ENCODE measurements at places on chromosomes 3 and 15.
A peak's percentile ranks its signal among the peaks of the same experiment; 100 is the strongest.

DNA sequence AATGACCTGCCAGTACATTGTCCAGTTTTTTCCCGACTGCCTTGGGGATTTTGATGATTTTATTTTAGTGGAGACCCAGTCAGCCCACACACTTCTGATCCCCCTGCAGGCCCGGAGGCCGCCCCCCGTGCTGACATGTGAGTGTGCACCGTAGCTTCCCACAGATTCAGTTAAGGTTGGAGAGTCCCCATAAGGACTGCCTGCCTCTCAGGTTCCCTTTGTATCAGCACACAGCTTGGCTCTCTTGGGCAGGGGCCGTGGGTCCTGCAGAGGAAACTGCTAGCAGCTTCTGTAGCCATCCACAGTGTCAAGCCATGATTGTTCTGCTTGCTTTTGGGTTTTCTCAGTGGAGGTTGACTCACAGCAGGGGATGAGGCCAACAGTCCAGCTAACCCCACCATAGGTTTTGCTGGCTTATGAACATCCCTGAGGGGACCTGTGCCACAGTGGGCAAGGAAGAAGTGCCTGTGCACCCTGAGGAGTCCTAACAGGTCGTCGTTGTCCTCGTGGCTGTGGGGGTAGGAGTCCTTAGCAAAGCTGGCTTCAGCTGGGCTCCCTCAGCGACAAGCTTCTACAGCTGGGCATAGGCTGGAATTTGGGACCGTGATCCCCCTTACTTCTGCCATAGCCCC is 46.4 kb downstream of the DLEC1 start:
- no peak for DNase-seq

DNA sequence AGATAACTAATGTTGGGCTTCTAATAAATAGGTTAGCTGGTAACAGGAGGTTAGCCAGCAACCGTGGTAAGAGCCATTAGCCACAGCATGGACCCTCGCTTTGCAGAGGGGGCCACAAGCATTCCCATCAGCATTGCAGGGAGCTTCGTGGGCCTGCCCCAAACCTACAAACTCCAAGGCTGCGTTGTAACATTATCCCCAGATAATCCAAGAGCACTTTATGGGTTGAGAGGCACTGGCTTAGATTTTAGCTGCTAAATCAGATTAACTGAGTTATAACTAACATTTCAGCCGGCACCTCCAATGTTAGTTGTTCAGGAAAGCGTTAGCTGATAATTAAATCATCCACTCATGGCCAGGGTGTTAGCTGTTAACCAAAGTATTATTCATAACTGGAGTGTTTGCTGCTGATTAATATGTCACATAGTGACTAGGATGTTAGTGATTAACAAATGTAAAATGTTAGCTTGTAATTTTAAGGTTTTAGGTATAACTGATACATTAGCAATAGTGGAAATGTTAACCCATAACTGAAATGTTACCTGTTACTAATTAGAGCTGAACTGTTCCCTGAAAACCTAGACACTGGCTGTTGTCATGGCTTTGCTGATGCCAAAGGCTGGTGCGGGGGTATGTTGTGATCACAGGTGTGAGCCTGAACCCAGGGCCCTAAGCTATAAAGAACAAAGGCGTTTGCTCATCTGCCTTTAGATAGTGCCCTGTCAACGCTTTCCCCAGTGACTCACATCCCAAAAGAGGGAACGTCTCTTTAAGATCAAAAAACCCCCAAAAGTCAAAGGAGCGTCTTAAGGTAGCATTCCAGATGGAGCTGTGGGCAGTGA is 56.2 kb downstream of the SLC6A6 start:
- DNase-seq: no peak

- DNase-seq: peak; percentile 57
These were observed 12.4 kb upstream of the RAB11A start for GRCh38 chr15:65856821-65857455.

GRCh38 chr3:87287011-87287410 is 10.6 kb upstream of the POU1F1 start:
- DNase-seq: peak; percentile 4

GRCh38 chr3:52063026-52063723 is 6.8 kb upstream of the DUSP7 start:
- DNase-seq: no peak

- DNase-seq: no peak
These were observed 56.6 kb upstream of the CSTA start for GRCh38 chr3:122268257-122269024.

DNA sequence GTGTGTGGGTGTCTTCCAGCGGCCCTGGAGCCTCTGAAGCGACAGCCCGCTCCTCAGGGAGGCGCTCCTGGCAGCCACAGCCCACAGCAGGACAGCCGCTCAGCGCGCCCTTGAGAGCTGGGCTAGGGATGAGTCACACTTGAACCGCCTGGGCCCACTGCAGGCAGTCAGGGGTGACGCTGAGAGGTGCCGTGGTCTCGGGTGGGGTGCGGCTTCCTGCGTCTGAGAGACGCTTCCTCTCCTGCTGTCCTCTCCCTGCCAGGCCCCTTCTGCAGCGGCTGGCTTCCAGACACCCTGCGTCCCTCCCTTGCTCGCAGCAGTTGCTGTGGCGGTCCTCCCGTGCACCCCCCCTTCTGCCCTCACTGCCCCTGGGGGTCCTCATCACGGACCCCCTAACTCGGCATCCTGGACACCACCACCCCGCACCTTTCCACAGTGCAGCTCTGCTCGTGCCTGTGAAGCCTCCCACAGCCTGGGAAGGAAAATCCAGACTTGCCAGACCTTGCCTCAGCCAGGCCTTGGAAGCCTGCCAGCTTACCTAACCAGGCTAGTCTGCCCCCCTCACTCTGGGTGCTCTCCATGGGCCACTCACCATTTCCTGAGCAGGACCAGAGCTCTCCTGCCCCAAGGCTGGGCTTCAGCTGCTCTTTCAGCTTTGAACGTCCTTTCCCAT is 1.1 kb upstream of the SPTBN5 start:
- peak; percentile 54 for DNase-seq

GRCh38 chr15:66803749-66804148 is 101.7 kb downstream of the SMAD6 start:
- DNase-seq: no peak

- peak; percentile 85 for DNase-seq
These were observed 15.2 kb downstream of the SSUH2 start for GRCh38 chr3:8629151-8630021.

DNA sequence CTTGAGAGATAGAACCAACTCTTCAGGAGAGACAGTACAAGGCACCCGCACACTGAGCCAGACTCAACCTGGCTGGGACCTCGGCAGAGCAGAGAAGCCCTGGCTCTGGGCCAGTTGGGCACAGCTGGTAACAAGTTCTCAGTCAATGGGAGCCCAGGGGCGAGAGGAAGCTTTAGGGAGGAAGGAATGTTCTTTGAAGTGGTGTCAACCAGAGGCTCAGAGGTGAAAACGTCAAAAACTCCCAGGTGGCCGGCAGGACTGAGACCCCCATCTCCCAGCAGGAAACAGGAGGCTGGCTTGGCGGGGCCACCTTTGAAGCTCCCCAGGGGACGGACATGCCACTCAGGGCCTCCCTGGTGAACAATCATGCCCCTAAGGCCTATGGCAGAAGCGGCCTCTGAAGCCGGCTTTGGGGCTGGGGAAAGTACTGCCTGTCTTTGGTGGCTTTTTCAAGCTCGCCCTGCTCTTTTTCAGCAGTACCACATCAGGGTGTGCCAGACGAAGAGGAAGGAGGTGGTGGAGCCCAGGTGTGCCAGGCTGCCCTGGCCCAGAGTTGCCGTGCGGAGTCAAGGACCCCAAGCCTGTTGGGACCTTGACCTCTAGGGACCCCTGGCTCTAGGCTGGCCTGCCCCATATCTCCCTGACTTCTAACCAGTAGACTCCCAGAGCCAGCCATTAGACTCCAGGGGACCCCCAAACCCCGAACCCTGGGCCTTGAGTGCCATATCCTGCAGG is 16.7 kb upstream of the TBC1D21 start:
- no peak for DNase-seq

- no peak for DNase-seq
These were observed 4.0 kb upstream of the NR2F2 start for GRCh38 chr15:96326328-96327154.

DNA sequence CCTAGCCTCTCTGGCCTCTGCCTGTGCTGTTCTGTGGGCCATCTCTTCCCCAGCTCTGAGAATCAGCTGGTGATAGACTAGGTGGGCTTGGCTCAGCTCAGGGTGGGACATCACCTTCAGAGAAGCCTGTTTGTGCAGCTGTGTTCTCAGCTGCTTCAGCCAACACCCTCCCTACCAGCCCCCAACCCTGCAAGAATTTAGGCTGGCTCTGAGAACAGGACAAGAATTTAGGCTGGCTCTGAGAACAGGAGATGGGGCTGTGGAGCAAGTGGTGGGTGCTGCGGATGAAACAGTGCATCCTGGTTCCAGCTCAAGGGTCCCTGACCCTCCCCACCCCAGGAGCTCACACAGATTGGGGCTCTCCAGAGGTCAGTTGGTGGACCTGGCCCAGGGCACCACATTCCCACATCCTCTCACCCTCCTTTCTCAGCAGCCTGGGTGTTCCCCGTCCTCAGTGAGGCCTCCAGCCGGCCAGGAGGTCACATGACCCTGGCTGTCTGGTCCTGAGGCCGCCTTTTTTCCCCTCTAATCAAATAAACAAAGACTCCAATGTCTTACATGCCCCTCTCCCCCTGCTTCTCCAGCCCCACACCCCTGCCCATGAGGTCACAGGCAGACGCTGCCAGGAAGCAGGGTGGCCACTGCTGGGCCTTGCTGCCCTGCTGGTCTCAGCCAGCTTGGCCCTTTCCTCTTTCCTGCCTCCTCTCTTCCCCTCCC is 14.9 kb downstream of the PLEKHO2 start:
- no peak for DNase-seq

GRCh38 chr15:66130496-66131034 is 123.0 kb downstream of the MEGF11 start:
- no peak for DNase-seq

DNA sequence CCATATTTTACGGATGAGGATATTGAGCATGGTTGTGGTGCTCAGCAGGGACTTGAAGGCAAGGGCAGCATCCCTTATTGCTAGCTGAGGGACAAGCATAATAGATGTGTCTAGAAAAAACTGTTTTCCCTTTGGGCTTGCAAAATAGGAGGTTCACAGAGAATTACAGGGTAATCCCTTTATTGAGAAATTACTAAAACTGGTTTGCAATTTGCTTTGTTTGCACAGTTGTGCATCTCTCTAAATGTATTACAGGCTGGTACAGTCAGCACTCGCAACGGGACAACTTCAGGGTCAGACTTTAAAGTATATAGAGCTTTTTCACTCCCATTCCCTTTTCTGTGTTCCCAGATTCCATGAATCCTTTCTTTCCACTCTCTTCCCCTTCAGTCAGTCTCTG is 51.3 kb downstream of the SUCNR1 start:
- no peak for DNase-seq

GRCh38 chr3:62724503-62724902 is 150.7 kb downstream of the CADPS start:
- DNase-seq: no peak

- no peak for DNase-seq
These were observed 46.0 kb upstream of the SLC7A14 start for GRCh38 chr3:170631755-170632488.

- no peak for DNase-seq
These were observed 19.0 kb upstream of the TRAK1 start for GRCh38 chr3:42071904-42072812.

GRCh38 chr15:83115831-83116565 is 8.6 kb downstream of the TM6SF1 start:
- DNase-seq: no peak

DNA sequence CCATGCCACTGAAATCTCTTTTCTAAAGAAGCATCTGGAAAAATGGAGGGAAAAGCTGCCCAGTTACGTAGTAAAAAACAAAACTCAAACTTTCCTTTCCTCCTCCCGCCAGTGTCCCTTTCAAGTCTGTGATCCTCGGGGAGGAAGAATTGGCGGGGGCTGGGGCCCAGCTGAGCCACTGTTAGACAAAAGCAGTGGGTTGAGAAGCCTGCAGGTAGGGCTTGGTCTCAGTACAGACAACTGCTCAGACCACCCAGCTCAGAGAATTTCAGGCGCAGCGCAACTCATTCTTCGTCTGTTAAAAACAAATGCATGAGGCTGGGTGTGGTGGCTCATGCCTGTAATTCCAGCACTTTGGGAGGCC is 117.1 kb downstream of the MYLK start:
- no peak for DNase-seq

- DNase-seq: no peak
These were observed 83.3 kb downstream of the IGF2BP2 start for GRCh38 chr3:185741586-185741985.

- no peak for DNase-seq
These were observed 770.1 kb downstream of the AGBL1 start for GRCh38 chr15:86849558-86850285.

DNA sequence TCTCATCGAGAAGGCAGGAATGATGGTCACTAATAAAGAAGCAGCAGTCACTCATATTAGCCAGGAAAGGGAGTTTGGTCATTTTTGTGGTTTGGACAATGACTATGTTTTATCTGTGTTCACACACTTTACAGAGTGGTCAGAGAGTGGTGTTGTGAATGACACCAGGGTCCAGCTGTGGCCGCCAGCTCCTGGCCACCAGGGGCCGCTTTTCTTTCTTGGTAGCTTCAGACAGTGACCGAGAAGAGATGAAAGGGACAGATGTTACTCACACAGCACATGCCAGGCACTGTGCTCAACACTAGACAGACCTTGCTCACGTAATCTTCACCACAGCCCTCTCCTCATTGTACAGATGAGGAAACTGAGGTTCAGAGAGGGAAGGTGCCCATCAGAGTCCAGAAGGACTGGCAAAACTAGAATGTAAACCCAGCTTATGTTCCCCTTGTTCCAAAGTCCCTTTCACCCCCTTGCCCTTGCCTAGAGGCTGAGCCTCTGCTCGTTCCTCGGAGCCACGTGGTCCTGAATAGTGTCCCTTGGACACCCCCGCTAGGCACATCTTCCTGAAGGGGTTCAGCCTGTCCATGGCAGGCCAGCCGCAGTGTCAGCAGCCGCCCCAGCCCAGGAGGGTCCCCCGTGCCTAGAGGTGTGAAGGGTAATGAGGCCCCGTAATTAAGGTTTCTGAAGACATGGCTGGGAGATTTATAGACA is 55.6 kb downstream of the CYP11A1 start:
- no peak for DNase-seq

- DNase-seq: no peak
These were observed 9.3 kb downstream of the PLA2G4B start for GRCh38 chr15:41847981-41848380.

DNA sequence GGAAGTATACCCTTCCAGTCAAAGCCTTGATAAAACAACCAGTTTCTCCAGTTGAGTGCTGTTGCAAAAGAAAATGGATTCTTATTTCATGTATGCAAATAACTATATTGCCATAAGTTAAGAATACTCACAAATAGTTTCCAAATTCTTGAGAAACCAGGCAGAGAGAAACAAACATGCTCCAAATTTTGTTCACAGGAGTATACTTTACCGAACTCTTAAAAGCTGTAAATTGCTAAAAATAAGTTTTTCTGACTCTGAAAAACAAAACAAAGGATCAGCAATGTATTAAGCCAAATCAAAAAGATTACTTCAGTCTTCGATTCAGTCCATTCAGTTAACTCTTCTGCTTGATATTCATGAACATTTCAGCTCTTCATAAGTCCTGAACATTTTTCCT is 646.5 kb downstream of the MCTP2 start:
- no peak for DNase-seq

DNA sequence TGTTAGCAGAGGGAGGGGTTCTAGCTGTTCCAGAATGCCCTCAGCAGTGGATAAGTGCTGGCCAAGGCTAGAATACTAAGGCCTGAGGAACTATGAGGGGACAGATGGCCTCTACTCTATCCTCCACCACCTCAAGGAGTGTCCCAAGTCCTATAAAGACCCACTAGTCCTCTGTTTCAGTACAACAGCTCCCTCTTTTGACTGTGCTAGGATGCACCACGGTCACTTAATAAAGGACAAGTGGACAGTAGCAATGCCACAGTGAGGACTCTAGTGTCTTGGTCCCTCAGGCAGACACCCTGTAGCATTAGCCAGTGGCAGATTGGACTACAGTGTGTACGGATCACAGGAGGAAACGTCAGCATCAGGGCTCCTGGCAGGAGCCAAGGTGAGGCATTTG is 171.8 kb upstream of the PROK2 start:
- no peak for DNase-seq

Data from T-helper 2 cell (primary cell).